Activated CD8-positive, alpha-beta T cell treated with anti-CD3 and anti-CD28 coated beads for 36 hours (primary cell): ENCODE measurements at places on chromosomes 2 and 18.

DNA sequence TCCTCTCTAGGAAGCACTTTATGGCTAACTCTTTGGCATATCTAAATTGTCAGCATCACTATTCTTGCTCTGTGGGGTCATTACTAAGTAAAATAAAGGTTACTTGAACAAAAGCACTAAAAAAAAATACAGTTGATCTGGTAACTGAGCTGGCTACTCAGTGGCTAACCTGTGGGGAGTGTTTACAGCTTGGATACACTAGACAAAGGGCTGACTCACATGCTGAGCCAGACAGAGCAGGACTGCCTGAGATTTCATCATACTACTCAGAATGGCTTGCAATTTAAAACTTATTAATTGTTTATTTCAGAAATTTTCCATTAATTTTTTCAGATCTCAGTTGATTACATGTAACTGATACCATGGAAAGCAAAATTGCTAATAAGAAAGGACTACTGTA is 1690.4 kb upstream of the SLC39A10 start:
- H3K4me1 ChIP-seq = no peaks in the 10 kb centered on the region
- H3K27me3 ChIP-seq = no peaks in the 10 kb centered on the region
- H3K36me3 ChIP-seq = no peaks in the 10 kb centered on the region
- no peak overlapping the region for H3K4me3 ChIP-seq
- DNase-seq = no peak

DNA sequence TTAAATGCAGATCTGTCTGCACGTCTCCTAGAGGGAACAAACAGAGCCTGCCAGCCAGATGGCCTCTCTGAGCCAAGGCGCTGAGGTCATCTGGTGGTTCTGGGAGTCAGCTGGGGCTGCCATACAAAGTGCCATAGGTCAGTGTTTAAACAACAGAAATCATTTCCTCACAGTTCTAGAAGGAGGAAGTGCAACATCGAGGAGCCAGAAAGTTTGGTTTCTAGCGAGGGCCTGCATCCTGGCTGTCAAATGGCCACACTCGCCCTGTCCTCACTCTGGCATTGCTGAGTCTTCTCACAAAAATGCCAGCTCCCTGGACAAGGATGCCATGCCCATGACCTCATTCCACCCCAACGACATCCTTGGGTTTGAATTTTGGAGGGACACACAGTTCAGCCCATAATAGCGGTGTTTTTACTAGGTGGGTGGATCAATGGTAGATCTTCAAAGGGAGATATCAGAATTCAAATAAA is 59.6 kb downstream of the MYT1L start:
- no peaks in the 10 kb centered on the region for H3K36me3 ChIP-seq
- H3K27me3 ChIP-seq = no peaks in the 10 kb centered on the region
- no peak for DNase-seq
- H3K4me1 ChIP-seq = no peaks in the 10 kb centered on the region
- no peak overlapping the region for H3K4me3 ChIP-seq

- H3K4me1 ChIP-seq = no peaks in the 10 kb centered on the region
- H3K27me3 ChIP-seq = no peaks in the 10 kb centered on the region
- no peak overlapping the region for H3K4me3 ChIP-seq
- DNase-seq = no peak
These were observed 338.6 kb upstream of the SOX11 start for GRCh38 chr2:5353565-5353964.

- H3K27me3 ChIP-seq = no peaks in the 10 kb centered on the region
- H3K4me1 ChIP-seq = peaks cover 9% of the 10 kb centered on the region
- H3K4me3 ChIP-seq = no peak overlapping the region
- DNase-seq = no peak
These were observed 135.7 kb downstream of the THADA start for GRCh38 chr2:43460174-43460546.

DNA sequence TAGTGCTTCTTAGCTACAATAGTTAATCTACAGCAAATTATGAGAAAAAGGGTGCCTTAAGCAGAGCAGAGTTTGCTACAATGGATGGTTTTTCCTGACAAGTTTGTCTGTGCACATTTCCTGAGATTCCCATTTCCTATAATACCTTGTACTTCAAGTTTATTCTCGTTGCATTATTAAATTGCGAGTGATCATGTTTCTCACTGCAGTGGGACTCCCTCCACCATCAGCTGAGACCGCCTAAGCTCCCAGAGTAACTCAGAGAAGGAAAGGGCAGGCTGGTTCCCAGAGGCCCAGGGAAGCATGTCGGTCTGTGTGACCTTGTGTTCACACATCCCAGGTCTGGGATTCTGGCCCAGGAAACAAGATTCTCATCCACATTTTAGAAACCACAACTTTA is 162.1 kb downstream of the ARL4C start:
- H3K4me1 ChIP-seq = peaks cover 25% of the 10 kb centered on the region
- H3K4me3 ChIP-seq = no peak overlapping the region
- H3K27me3 ChIP-seq = no peaks in the 10 kb centered on the region
- H3K27ac ChIP-seq = no peak overlapping the region
- no peak for DNase-seq

DNA sequence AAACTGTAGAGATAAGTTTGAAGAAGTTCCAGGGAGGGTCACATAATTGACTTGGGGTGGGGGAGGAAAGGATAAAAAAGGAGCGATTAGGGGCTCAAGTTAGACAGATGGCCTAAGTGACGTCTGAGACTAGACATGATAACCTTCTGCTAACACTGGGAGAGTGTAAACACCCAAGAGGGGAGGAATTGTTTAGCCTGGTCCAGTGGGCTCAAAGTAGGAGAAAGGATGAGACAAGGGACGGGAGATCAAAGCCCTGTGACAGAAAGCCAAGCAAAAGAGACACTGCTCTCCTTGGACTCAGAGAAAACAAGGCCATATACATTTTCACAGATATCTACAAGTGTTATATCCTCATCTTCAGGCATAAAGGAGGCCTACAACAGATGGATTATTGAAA is 45.5 kb upstream of the IHH start:
- H3K27ac ChIP-seq = no peak overlapping the region
- DNase-seq = no peak
- peaks cover 45% of the 10 kb centered on the region for H3K4me1 ChIP-seq
- H3K36me3 ChIP-seq = peaks cover 5% of the 10 kb centered on the region

- DNase-seq = peak; percentile 7
- no peaks in the 10 kb centered on the region for H3K27me3 ChIP-seq
- H3K36me3 ChIP-seq = peaks cover 25% of the 10 kb centered on the region
- H3K4me3 ChIP-seq = peak overlapping the region; percentile 89
- peak overlapping the region; percentile 93 for H3K27ac ChIP-seq
These were observed 757 bp downstream of the HDHD2 start for GRCh38 chr18:47149457-47150028.

DNA sequence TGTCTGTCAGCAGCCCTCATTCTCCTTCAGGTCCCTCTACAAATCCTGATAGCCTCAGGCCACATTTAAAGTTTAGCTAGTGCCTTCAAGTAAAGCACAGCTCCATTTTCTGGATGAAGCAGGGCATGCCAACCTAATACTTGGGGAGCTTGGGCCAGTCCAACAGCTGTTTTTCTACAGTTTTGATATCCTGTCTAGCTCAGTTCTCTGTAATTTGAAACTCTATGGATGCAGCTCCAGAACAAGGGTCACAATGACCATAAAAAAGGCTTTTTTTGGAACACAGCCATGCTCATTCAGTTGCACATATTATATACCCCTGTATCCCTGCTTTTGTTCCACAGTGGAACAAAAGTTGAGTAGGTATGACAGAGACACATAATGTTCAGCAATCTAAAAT is 373.5 kb downstream of the SUCLG1 start:
- no peak overlapping the region for H3K27ac ChIP-seq
- H3K4me3 ChIP-seq = no peak overlapping the region
- no peaks in the 10 kb centered on the region for H3K36me3 ChIP-seq
- peaks cover 6% of the 10 kb centered on the region for H3K27me3 ChIP-seq
- H3K4me1 ChIP-seq = no peaks in the 10 kb centered on the region
- DNase-seq = no peak

DNA sequence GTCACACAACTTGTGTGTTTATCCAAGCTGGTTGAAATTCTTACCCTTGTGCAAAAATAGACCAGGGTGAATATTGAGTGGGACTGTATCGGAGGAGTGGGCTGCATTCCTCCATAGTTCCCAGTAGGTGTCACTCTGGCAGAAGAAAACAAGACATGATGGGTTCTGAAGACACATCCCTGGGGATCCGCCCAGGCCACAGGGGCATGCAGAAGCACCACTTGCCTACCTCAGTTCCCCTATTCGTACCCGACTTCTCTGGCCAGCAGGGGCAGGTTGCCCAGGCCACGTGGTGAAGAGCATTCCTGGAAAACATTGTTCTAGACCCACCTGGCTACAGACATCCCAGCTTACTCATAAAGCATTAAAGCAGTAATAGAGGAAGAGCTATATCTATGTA is 168.2 kb downstream of the FAM210A start:
- peaks cover 1% of the 10 kb centered on the region for H3K36me3 ChIP-seq
- peak overlapping the region; percentile 4 for H3K27ac ChIP-seq
- H3K27me3 ChIP-seq = no peaks in the 10 kb centered on the region
- H3K4me3 ChIP-seq = no peak overlapping the region

DNA sequence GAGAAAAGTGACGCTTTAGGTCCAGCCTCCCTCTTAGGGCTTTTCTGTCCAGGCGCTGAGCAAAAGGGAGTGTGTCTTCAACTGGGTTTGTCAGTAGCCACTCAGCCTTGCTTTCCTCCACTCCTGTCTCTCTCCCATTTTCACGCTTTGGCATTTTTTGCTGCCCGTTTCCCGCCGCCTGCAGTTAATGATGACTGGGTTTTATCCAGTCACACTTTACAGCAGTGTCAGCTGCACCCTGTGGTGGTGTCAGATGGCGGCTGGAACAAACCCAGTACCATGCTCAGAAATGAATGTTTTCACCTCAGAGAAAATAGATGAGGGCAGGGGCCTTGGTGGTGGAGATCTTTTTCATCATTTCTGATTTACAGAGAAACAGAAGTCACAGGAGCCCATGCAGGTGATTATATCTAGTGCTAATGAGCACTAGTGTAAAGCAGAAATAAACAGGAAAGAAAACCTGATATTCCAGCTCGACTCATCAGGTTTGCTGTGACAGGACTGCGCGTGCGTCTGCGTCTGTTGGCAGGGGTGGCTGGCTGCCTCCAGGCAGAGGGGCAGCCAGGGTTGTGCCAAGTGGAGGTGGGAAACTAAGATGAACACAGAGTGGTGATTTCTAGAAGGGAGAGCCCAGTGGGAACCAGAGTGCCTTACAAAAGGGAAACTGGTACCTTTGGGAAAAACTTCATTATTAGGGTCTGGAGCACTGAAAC is 139.9 kb downstream of the TANC1 start:
- H3K27me3 ChIP-seq = peaks cover 1% of the 10 kb centered on the region
- no peak for DNase-seq
- H3K4me1 ChIP-seq = no peaks in the 10 kb centered on the region
- H3K36me3 ChIP-seq = no peaks in the 10 kb centered on the region

GRCh38 chr2:68901199-68901514 is 30.0 kb upstream of the BMP10 start:
- no peak overlapping the region for H3K4me3 ChIP-seq
- H3K27me3 ChIP-seq = no peaks in the 10 kb centered on the region
- no peaks in the 10 kb centered on the region for H3K4me1 ChIP-seq
- DNase-seq = no peak
- no peaks in the 10 kb centered on the region for H3K36me3 ChIP-seq
- no peak overlapping the region for H3K27ac ChIP-seq

DNA sequence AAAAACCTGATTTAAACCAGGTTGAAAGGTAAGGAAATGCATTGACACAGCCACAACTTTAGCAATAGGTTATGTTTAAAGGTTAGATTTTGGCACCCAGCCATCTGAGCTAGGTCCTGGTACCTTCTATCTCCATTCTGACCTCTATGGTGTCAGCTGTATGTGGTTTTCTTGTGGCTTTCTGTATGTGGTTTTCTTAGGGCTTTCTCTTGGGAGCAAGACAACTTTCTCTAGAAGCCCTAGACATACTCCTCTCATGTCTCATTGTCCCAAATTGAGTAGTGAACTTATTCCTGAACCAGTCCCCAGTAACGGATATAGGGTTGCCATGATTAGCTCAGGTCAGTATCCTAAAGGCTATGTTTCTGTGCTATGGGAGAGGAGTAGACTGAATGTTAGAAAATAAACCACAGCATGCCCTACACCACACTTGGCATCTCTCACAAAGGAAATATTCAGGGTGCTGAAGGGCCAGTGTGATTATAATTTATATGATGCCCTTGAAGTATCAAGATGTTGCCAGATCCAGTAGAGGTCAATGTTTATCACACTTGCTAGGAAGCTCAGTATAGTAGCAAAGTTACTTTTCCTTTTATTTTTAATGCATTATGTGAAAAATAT is 176.1 kb downstream of the CAPN13 start:
- H3K27me3 ChIP-seq = no peaks in the 10 kb centered on the region
- DNase-seq = peak; percentile 24
- no peak overlapping the region for H3K4me3 ChIP-seq
- no peak overlapping the region for H3K27ac ChIP-seq
- H3K4me1 ChIP-seq = peaks cover 23% of the 10 kb centered on the region
- no peaks in the 10 kb centered on the region for H3K36me3 ChIP-seq

GRCh38 chr2:145095641-145096435 is 575.9 kb upstream of the ZEB2 start:
- H3K36me3 ChIP-seq = no peaks in the 10 kb centered on the region
- no peak for DNase-seq
- no peak overlapping the region for H3K4me3 ChIP-seq
- peaks cover 2% of the 10 kb centered on the region for H3K27me3 ChIP-seq
- no peak overlapping the region for H3K27ac ChIP-seq

GRCh38 chr2:43486603-43487002 is 109.2 kb downstream of the THADA start:
- H3K4me1 ChIP-seq = peaks cover 6% of the 10 kb centered on the region
- DNase-seq = no peak
- H3K4me3 ChIP-seq = no peak overlapping the region

DNA sequence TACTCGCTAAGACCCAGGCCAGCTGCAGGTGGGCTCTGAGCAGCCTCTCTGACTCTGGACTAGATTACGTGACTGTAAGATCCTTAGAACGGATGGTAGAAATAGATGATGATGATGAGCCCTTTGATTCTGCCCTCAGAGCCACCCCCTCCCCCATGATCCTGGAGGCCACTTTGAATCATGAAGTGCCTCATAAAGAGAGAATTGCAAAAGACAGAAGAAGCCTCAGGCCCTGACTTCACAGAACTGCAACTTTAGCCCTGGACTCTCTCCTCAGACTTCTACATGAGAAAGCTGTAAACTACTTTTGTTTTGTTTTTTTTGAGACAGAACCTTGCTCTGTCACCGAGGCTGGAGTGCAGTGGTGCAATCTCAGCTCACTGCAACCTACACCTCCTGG is 15.4 kb upstream of the TET3 start:
- no peaks in the 10 kb centered on the region for H3K27me3 ChIP-seq
- H3K4me3 ChIP-seq = no peak overlapping the region
- DNase-seq = peak; percentile 61
- no peaks in the 10 kb centered on the region for H3K36me3 ChIP-seq
